Stimulated activated CD4-positive, alpha-beta T cell treated with anti-CD3 and anti-CD28 coated beads, Interleukin-12 subunit alpha, Interleukin-12 subunit beta, amount 100 ng/mL, for 24 hours (primary cell): ENCODE measurements at places on chromosomes 7 and 10.

DNA sequence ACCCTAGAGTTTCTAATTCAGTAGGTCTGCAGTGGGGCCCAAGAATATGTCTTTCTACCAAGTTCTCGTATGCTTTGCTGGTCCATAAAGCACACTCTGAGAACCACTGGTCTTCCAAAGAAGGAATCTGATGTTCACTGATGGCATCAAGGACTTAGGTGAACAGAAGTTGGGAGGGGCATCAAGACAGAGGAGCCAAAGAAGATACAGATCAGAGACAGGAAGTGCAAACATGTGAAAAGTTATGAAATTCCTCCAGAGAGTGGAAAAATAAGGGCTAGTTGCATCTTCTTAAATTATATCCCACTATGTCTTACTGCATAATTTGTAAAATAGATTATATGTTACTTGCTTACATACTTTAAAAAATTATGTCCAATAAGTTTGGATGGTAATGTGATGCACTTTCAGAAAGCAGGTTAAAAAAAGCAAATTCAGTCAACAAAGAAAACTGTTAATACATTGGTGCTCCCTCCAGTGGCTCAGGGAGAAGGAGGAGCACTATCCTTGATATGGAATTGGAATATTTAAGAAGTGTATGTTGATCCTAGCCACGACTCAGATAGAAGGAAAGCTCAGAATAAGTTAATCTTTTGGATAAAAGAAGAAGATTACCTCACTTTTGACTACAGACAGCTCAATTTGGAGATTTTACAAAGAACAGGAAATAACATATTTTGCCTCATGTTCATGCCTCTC, 35.8 kb downstream of the CREB3L2 start:
- no peak for DNase-seq

- no peak for DNase-seq
Observed at GRCh38 chr10:126127481-126128029, 231.2 kb downstream of the FANK1 start.

- DNase-seq = no peak
Observed at GRCh38 chr10:22599636-22600228, 114.6 kb downstream of the PIP4K2A start.

- no peak for DNase-seq
Observed at GRCh38 chr7:107233174-107233573, 64.4 kb downstream of the HBP1 start.

GRCh38 chr7:46150721-46151120, 229.6 kb upstream of the IGFBP3 start:
- DNase-seq = no peak

DNA sequence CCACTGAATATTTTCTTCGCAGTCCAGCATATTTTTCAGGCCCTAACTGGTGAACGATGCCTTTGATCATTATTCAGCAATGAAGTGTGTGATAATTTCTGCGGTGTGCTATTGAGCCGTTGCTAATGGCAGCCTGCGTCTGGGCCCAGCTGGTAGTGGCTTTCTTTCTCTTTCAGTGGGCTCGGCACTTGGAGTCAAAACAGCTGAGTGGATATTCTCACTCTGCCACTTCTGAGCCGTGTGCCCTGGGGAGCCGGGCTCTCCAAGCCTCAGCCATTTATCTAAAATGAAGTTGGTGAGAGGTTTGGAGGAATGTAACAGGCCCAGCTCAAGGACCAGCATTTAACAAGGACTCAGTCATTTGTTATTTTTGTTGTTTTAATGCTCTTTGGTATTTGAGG, 87.5 kb upstream of the IFRD1 start:
- DNase-seq = no peak

DNA sequence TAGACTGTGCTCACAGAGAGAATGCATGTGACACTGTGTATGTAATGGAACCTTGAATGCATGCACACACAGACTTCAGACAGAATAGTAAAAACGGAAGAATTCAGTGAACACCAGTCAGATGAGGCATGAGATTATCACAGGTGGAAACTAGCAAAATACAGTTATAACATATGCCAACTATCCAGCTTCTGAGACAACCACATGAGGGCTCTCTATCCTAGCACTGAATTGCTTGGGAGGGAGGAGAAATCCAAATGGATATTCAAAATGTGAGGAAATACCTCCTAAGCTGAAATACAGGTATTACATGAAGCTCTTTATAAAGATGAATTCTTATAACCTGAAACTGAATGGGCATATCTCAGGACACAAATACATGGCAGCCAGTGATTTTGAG, 30.6 kb downstream of the GARS1 start:
- DNase-seq = no peak

- no peak for DNase-seq
Observed at GRCh38 chr7:33287738-33288137, 158.4 kb downstream of the BBS9 start.

- no peak for DNase-seq
Observed at GRCh38 chr10:97263971-97264370, 28.5 kb downstream of the ARHGAP19 start.

GRCh38 chr7:16891338-16891737, 9.6 kb upstream of the AGR3 start:
- DNase-seq = no peak

GRCh38 chr10:89214566-89215165, 7.5 kb upstream of the CH25H start:
- DNase-seq = no peak

- DNase-seq = no peak
Observed at GRCh38 chr7:74473116-74473515, 19.4 kb downstream of the GTF2IRD1 start.

DNA sequence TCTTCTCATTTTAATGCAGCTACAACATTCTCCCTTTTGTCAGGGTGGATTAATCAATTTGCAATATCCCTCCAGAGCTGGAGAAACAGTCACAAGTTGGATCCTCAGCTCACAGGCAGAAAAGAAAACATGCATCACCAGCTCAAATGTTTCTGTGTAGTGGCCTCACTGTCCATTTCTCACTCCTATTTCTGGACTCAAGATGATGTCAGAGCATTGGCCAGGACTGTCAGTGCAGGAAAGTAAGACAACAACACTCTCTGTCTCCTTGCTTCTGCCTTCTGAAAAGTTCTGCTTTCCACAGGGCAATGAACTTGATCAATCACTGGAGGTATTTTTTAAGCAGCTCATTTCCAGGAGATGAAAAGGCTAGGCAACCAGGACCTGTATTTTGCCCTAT, 8.2 kb upstream of the SVIL start:
- DNase-seq = no peak

DNA sequence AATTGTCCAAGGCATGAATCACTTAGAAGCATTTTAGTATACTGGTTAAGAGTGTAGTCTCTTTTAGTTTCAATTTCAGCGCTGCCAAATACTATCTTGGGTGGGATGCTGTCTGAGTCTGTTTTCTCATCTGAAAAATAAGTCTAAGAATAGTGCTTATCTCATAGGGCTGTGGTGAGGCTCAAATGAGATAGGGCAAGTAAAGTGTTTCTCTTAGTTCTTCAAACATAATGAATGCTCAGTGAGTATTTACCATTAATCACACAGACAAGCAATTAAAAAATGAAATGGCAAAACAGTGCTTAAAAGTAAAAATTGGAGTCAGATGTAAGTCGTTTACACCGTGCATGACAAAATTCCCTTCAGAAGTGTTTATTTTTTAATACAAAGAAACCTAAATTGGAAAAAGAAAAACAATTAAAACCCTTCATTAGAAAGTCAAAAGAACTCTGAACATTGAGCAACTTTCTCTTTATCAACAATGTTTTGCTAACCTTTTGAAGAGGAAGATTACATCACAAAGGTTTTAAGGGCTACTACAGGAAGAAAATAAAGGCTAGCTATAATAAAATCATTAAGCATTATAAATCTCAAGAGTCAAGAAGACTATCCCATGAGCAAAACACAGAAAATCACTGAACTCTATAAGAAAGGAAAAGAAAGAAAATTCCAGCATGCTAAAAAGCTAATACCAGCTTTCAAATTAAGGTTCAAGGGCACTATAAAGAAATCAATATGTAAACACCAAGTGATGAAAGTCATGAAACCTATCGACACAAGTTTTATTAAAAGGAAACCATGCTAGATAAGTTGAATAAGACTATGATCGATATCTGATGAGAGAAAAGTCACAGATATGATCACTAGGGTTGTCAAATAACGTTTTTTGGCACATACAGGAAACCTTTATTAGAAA, 45.6 kb upstream of the C1GALT1 start:
- DNase-seq = no peak

- no peak for DNase-seq
Observed at GRCh38 chr10:44198780-44199097, 186.2 kb downstream of the CXCL12 start.

GRCh38 chr7:27210441-27211083, 10.7 kb upstream of the HOXA13 start:
- DNase-seq = no peak

- DNase-seq = no peak
Observed at GRCh38 chr10:120473593-120473992, 16.6 kb downstream of the PLPP4 start.

GRCh38 chr7:128204455-128204854, 36.6 kb upstream of the LEP start:
- DNase-seq = no peak

DNA sequence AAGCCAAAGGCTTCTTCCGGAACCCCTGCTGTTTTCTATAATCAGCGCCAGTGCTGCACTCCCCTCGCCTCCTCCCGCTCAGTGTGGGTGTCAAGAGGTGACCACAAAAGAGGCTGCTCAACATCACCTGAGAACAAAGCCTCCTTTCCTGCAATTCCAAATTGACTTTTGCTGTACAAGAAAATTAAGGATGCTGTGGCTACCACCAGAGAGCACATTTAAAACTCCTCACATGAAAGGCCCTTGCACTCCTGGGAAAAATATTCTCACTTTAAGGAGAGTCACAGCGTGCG, 96.4 kb downstream of the HIPK2 start:
- DNase-seq = no peak

DNA sequence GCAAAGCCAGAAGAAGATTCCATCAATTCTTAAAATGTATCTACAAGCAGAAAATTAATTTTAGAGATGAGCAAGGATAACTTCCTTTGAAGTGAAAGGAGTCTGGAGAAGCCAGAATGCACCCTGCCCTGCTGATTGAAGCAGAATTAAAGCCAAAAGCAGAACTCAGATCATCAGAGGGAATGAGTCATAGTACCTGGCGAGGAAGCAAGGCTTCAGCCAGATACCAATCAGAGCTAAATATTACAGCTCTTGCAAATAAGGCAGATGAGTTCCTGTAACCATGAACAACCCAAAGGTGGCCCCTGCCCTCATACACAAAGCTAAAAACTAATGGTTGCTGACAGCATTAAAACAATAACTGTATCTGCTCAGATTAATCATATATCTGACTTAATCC, 10.4 kb downstream of the HTR7 start:
- DNase-seq = no peak

DNA sequence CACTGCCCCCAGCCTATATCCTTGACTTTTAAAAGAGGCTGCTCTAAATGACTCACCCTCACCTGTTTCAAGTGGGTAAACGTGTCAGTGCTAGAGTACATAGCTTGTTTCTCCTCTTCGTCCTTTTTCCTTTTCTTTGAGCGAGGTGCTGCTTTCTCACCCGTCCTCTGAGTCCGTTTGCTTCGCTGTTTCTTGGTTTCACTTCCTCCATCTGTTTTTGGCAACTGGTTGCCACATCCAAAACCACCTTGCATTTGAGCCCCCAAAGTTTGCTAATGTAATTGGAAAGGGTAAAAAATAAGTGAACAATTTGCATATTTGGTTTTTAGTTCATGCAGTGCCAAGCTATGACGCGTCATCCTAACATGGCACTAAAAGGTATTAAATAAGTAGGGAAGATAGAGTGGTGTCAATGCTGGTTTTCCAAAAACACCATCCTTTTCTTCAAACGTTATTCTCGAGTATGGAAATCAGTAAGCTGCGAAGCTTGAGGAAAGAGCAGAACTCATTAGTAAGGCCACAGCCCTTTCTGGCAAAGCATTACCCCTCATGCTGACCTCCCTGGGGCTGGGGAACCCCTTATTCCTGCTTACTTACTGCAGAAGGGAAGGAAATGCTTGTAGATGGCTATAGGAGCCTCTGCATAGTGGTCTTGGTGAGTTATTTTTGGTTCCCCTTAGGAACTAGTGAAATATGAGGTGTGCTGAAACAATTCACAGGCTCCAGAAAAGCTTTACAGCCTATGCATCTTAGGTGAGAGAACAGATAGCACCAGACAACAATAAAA, 133.5 kb downstream of the GALNT11 start:
- no peak for DNase-seq

- DNase-seq = no peak
Observed at GRCh38 chr7:134459981-134460380, 1.1 kb upstream of the AKR1B1 start.

DNA sequence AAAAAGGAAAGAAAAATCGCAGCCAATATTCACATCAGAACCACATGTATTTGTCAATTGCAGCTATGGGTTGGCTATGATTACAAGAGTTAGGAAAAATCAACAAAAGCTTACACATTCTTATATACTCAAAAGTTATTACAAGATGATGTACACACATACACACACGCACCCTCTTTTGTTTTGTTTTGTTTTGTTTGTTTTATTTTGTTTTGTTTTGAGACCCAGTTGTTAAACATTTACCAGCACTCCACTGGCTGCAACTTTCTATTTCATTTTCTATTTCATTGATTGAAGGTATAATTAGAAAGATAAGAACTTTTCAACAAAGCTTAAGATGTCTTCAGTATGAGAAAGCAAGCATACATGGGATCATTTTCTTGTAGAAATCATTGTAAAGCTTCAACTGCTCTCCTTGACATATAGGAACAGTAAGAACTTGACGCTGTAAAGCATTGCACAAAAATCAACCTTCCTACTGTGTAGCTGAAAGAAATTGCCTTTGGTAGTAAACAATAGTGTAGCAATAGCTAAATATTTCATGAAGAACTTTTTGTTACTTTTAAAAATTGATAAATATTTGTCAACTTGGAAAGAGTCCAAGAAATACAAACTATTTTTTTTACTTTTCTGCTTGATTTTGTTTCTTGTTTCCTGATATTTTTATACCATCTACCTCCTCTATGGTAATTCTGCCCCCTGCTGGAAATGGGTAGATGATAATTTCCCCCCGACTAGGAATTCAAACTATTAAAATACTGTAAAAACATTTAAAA, 205.9 kb downstream of the MBL2 start:
- no peak for DNase-seq

- DNase-seq = no peak
Observed at GRCh38 chr10:48655411-48656240, 29.0 kb upstream of the WDFY4 start.

- DNase-seq = no peak
Observed at GRCh38 chr10:75654772-75655171, 223.3 kb downstream of the LRMDA start.

DNA sequence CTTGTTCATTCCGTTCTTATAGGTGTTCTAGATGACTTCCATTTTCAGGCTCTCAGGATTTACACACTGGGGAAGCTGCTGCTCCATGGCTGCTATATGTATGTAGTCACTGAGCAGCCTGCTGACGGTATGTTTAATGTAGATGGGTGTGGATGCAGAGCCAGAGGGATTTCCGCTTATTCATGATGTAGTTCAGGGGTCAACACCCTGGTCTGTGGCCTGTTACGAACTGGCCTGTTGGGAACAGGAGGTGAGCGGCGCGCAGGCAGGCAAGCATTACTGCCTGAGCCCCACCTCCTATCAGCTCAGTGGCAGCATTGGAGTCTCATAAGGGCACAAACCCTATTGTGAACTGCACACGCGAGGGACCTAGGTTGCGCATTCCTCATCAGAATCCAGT, 33.9 kb downstream of the DNAJB6 start:
- DNase-seq = no peak
